Stimulated activated CD4-positive, alpha-beta T cell treated with anti-CD3 and anti-CD28 coated beads, Interleukin-1b, Interleukin-23, amount 100 ng/mL, for 48 hours (primary cell): ENCODE measurements at places on chromosomes 13 and 19.
A peak's percentile ranks its signal among the peaks of the same experiment; 100 is the strongest.

DNA sequence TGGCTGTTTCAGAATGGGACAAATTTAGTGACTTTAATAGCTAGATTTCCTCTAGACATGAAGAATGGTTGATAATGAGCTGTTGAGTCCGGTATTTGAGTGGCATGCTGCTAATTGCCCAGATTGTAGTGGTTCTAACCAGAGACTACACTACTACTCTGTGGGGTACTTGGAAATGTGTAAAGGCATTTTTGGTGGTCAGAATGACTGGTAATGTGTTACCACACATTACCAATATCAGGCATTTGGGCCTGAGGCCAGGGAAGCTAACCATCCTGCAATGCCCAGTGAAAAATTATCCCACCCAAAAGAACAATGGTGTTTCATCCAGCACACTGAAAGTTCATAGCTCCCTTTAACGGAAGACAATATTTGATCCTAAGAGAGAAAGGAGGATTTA is 17.5 kb upstream of the N4BP2L1 start:
- no peak for DNase-seq

GRCh38 chr13:114135731-114136171 is 3.3 kb upstream of the RASA3 start:
- no peak for DNase-seq

DNA sequence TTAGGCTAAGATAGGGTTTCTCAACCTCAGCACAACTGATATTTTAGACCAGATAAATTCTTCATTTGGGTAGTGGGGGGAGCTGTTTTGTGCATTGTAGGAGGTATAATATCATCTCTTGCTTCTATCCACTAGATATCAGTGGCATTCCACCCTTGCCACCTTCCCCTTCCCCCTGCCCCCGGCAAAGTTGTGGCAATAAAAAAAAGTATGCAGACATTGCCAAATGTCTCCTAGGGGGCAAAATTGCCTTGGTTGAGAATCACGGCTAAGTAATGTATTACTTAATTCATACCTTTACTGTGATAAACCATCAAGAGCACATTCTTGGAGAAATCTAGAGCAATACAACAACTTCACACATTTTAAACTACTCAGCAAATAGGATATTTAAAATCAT is 51.4 kb downstream of the UBL3 start:
- no peak for DNase-seq

- DNase-seq = no peak
Observed at GRCh38 chr19:39195755-39196154, 1.0 kb upstream of the NCCRP1 start.

DNA sequence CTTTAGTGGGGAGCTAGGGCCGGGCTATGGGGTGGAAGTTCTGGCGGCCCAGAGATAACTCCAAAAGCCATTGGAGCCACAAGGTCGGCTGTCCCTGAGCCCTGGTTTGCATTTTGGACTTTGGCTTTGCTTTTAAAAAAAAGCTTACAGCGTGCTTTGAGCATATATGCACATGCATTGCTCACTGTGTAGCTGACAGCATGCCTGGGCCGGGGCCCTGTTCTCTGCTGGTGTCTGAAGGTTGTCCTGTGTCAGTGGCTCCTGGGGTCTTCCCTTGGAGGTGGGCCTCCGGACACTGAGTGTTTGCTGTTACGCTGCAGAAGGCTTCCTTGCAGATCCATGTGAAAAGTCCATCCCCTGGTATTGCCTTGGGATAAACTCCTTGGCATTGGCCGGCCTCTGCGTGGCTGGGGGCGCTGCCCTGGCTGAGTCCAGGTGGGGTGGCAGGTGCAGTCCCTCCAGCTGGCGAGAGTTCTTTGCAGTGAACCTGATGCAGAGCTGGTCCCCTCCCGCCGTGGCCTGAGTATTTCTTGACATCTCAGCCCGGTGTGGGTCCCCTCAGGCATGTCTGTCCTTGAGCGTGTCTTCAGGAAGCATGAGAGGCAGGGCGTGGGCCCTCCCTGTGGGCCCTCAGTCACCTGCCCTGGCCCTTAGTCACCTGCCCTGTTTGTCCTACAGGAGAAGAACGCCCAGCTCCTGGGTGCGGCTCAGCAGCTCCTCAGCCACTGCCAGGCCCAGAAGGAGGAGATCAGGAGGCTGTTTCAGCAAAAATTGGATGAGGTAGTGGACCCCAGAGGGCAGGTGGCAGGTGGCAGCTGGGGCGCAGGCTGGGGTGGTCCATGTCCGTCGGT is 23.0 kb downstream of the PLEKHJ1 start:
- DNase-seq = no peak

DNA sequence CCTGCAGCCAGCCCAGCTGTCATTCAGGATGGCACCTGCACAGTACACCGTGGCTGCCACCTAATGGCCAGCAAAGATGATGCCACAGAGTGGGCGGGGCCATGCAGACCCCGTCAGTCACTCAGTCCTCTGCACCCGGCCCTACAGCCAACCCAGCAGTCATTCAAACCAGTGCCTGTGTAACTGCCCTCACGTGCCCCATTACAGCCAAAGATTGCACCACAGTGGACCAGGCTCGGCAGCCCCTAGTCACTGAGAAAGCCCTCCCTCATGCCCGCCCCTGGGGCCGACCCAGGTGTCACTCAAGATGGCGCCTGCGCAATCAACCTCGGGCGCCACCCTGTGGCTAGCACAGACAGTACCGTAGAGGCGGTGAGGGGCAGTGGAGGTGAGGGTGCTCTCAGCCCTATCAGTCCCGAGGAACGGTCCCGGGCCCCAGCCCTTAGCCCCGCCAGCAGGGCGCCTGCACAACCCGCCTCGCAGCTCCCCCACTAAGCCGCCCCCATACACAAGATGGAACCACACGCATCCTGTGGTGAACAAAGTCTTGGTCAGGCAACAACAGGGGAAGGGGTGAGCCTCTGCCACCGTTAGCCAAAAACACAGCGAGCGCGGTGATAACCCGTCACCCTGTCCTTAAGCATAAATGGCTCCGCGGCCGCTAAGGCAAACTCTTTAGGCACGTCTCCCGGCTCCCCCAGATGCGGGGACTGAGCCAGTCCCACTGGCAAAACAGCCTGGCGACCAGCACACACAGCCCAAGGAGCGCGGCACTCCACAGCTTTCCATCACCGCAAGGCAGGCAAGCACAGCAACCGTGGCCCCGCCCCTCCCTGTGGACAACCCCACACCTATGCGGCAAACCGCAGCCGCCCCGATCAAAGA is 2.3 kb downstream of the PEG3 start:
- no peak for DNase-seq

DNA sequence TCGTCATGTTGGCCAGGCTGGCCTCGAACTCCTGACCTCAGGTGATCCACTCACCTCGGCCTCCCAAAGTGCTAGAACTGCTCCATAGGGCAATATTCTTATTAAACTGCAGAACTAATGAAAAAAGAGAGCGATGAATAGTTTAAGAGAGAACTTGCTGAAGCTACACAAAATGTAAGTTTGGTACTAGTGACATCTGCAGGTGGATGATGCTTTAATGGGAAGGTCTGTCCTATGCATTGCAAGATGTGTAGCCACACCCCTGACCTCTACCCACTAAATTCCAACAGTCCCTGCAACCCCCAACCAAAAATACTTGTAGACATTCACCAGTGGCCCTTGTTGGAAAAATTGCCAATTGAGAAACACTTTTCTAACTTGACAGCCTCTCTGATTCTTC is 117.8 kb downstream of the NALCN start:
- no peak for DNase-seq

DNA sequence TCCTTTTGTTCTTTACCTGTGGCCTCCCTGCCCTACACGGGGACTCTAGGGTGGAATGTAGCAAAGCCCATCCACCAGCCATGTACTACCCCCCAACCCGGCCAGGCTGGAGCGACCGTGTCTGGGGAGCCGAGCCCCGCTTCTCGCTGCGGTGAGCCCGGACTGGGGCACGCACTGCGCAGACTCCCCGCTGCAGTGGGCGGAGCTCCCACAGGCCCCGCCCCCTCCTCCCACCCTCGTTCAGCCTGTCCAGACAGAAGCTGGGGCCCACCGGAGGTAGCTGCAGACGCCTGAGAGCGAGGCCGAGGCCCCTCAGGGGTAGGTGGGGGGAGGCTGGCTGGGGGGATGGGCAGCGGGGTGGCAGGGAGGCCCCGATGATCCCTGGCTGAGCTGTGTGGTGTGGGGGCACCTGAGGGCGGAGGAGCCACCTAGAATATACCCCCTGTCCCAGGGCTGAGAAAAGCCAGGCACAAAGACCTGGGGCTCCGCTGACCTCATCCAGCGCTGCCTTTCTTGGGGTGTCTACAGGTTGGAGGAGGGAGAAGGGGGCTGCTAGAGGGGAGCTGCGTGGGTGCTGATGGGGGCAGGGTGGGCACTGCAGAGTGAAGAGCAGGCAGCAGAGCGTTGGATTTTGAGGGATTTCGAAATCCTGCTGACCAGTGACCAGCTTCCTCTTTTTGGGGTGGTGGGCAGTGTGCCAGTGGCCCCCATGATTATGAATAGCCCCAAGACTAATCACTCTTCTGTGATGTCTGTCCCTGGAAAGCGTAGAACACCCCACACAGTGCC is 17.3 kb downstream of the PLD3 start:
- peak; percentile 57 for DNase-seq

GRCh38 chr13:78606471-78607408 is 3.4 kb upstream of the POU4F1 start:
- DNase-seq = no peak

DNA sequence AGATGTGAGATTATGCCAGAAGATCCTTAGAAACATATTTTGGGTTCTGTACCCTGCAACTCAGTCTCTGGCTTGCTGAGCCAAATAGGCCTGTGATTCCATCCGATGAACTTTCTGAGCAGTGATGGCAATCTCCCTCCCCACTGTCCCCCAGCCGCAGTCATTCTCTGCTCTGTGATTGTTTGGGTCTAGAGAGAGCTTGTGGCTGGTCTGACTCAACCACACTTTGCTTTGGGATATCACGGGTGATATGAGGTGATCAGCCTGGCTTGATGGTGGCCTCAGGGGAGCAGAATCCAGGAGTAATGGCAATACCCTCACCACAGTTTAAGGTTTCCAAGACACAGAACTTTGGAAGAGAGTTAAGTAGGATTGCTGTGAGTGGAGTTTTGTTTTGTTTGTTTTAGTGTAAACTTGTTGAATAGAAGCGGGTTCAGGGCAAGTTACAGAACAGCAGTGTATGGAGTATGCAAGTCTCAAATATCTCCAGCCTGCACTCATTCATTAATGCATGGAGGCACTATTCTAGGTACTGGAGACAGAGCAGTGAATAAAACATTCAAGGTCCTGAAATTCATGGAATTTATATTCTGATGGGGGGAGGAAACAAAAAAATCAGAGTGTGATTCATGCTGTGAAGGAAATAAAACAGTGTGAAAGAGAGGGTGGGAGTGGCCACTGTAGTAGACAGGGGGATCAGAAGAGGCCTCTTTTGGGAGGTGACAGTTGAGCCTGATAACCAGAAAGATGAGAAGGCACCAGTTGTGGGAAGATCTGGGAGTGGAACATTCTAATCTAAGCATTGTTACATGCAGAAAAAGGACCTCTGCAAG is 5.3 kb downstream of the SAMD4B start:
- no peak for DNase-seq

- DNase-seq = no peak
Observed at GRCh38 chr13:114108894-114109293, 23.5 kb downstream of the RASA3 start.

DNA sequence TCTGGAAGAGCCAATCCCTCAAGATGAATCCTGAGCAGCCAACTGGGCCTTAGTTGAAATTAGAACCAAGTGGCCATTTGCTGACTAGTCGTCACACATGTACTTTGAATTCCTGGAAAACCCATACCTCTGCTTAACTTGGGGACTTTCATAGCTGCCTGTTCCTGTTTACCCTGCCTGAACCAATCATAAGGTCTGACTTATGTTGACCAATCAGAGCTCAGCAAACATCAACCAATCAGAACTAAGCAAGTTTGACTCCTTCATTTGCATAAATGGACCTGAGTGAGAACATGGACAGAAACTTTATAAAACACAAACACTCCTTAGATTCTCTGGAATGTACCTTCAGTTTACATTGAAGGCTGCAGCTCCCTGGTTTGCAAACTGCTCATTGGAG is 50.8 kb downstream of the LATS2 start:
- DNase-seq = no peak

- no peak for DNase-seq
Observed at GRCh38 chr19:4064149-4064495, 2.6 kb downstream of the ZBTB7A start.

- no peak for DNase-seq
Observed at GRCh38 chr19:18452386-18452785, 14.5 kb upstream of the ISYNA1 start.

DNA sequence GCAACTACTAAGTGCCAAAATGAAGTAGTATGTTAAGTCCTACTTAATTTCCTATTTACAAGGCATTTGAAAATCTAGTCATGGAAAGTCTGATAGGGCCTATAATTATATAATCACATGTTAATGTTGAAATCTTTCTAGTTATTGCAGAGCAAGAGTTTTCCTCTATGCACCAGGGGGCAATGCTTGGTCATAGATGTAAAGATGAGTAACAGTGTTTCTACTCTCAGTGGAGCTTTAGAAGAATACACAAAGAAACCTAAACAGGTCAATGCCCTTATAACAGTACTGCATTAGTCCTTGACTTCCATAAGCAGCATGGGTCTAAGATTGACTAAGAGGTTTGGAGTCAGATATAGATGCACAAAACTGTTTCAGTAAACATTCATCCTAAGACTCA is 218.7 kb downstream of the KCTD12 start:
- DNase-seq = no peak

- DNase-seq = no peak
Observed at GRCh38 chr13:111282425-111282824, 38.0 kb upstream of the TEX29 start.

DNA sequence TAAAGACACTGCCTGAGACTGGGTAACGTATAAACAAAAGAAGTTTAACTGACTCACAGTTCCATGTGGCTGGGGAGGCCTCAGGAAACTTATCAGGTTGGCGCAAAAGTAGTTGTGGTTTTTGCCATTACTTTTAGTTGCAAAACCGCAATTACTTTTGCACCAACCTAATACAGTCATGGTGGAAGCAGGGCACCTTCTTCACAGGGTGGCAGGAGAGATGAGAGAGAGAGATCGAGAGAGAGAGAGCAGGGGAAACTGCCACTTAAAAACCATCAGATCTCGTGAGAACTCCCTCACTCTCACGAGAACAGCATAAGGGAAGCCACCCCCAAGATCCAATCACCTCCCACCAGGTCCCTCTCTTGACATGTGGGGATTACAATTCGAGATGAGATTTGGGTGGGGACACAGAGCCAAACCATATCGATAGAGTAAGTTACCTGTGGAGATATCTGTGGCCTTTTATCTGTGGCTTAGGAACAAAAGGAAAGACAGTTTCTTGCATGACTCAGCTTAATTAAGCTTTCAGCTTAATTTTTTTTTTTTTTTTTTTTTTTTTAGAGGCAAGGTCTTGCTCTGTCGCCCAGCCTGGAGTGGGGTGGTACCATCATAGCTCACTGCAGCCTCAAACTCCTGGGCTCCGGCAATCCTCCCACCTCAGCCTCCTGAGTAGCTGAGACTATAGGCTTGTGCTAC is 7.6 kb upstream of the CABP5 start:
- no peak for DNase-seq
